ENCODE measurements at places on chromosomes 1 and 21. TPM values are rescaled to one million over a fixed set of nuclear protein-coding genes. Genes with fewer than 3 reads are reported as not detected.

FCRL6 gene
- not detected for total RNA-seq

DNA sequence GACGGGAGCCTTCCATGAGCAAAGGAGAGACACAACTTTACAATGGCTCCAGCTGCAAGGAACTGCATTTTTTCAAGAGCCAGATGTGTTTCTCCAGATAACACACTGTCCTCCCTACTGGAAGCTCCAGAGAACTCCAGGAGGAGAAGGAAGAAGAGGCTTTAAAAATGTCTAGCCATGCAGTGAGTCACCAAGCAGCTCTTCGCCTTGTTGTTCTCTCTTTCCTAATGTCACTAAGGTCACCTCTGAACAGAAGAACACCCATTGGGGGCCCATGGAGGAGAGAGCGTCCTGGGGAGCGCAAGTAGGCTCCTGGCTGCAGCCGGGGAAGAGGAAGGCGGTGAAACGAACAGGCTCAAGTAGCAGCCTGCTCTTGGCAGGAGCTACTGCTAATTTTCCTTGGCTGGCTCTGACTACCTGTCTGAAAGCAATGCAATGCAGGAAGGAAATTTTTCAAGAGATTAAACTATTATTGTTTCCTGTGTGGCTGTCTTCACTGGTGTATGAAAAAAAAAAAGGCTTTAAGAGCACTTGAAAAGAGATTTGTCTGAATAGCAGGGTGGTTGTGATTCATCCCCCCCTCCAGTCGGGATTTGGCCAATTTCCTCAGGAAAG is 321.9 kb downstream of the SETD4 start:
- peak; percentile 28 for DNase-seq

LMX1A gene
- 0.94 TPM for total RNA-seq

FCGR2B gene
- total RNA-seq: 1.1 TPM

KLF17 gene
- total RNA-seq: 7.6 TPM

SPATA45 gene
- total RNA-seq: 3.2 TPM

OPTC gene
- total RNA-seq: 0.55 TPM

- DNase-seq: no peak
These were observed 239.7 kb downstream of the PTPRC start for GRCh38 chr1:198878566-198878965.

DNA sequence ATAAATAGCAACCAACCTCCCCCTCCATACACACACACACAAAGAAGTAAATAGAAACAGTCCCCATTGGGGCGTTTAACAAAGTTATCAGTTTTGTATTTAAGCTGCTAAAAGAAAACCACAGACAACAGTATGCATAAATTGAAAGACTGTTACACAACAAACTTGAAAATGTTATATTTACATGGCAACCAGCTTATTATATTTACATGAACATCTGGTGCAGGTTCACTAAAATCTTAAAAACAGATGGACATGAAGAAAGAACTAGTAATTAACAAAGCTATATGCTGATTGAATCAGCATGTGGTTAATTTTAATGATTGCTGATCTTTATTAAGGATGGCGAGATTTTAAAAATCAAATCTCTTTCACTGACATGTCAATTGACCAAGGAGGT is 384.7 kb downstream of the LRRIQ3 start:
- no peak for DNase-seq

SLC19A1 gene
- 17.4 TPM for total RNA-seq

DNA sequence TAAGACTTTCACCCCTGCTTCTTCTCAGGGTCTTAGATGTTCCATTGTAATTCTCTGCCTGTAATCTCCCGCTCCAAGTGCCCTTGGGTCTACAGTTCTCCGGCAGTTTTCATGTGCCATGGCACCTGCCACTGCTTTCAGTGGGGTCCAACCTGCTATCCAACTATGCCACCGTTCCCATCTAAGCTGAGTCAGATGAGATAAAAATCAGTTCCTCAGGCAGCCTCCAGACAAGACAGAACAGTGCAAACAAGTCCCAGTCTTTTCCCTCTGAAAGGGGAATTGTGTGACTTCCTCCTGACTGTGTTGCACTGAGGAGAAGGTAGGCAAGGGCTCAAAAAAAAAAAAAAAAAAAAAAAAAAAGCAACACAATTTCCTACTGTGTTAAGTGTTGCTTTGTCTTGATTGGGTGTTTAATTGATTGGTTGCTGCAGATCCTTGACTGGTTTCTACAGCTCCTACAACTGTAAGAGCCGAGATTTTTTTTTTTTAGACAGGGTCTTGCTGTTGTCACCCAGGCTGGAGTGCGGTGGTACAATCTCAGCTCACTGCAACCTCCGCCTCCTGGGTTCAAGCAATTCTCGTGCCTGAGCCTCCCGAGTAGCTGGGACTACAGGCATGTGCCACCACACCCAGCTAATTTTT is 50.7 kb downstream of the EBNA1BP2 start:
- no peak for DNase-seq

DNA sequence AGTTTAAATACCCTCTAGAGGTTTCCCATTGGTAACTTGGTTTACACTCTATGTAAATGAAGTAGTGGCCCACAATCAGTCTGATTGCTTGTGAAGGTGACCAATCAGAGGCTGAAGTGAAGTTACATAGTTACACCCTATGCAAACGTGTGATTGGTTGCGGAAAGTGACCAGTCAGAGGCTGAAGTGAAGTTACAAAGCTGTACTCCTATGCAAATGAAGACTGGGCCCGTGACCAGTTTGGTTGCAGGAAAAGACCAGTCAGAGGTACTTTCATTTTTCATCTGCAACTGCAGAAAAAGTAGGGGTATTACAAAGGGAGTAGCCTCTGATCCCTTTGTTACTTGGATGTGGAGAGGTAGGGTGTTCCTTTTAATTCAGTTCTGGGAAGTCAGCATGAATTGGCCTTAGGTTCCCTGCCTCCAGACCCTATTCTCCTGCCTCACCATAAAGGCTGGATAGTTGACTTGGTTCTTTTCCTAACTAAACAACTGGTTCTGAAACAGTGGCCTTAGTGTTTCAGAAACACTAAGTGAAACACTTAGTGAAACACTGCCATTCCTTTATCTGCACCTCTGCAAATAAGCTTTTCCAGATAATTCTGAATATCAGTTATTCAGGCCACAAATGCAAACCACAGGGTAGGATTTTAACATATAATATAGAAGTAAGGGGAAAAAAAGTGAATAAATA is 39.3 kb downstream of the MAGI3 start:
- DNase-seq: no peak

SNRNP40 gene
- total RNA-seq: 65.3 TPM

SPRR1B gene
- total RNA-seq: not detected

GRCh38 chr1:15257309-15257708 is 10.3 kb downstream of the FHAD1 start:
- no peak for DNase-seq
